ENCODE measurements at places on chromosomes 13 and 19.

DNA sequence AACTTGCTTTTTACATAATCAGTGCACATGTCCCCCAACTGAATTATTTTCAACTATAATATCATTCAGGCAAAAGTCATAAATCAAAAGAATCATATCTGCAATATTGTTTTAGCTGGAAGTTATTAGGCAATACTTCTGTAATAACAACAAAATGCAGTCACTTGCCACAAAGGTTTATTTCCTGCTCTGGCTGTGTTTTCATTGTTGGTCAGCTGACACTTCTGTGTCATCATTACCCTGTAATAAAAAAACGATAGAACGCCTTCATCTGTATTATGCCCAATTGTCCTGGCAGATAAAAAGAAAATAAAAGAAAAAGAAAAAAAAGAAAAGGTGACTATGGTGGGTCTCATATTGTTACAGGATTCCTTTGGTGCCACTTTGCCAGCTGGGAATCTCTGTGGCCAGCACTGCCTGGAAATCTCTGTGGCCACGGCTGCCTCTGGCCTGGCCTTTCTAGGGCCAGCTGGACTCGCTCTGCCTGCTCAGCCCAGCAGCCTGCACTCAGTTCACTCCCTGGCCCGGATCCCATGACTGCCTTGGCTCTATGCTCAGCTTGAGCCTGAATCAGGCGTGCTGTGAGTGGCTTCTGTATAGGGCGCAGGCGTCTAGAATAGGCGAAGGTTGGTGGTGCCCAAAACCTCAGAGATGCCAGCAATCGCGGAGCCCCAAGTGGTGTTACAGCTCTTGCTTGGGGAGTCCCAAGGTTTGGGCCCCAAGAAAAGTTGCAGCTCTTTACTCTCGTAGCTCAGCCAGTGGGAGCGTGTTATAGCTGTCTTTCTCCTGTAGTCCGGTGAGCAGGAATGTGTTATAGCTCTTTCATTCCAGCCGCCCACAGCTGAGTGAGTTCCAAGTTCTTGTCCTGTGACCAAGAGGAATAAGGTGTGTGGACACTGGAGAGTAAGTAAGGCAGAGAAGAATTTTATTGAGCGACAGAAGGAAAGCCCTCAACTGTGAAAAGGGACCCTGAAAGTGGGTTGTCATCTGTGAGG lies 1227.1 kb downstream of the SLITRK1 start:
- no peak for DNase-seq

DNA sequence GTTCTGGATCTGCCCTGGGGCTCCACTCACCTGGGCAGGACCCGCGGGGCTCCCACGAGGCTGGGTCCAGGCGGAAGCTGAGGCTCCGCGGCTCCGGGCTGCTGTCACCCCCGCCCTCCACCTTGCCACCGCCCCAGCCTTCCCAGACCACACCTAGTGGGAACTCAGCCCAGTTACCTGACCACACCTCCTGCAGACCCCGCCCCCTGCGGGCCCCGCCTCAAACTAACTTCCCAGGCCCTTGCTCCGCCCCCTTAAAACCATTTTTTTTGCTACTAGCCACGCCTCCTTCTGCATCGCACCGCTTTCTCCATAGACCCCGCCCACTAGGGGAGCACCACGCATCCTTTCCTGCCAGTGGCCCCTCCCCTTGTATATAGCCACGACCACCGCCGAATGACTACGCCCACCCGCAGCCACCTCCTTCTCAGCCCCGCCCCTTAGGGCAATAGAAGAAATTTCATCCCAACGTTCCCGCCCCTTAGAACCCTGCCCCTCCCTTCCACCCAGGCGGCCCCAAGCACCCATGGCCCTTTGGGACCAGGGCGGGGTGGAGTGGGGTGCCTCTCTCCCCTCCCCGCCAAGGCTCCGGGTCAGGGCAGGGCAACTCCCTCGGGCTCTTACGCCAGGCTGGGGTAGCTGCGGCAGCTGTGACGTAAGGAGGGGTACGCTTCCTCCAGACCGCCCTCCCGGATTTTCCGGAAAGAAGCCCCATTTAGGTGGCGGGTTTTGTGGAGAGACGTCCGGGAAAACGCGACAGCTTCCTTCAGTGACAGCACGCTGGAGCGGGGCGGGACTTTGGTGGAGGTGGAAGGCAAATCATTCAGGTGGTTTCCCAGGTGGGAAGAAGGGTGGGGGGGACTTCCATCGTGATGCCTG lies at the start of gene SH2D3A:
TSS of gene SH2D3A (minus strand) at position 79 of the 879 bp plus-strand sequence. CDS start 3,687 bp downstream, outside the sequence.
- no peak for DNase-seq

- no peak for DNase-seq
Measured at GRCh38 chr19:38168637-38169036, 55.4 kb downstream of the DPF1 start.

DNA sequence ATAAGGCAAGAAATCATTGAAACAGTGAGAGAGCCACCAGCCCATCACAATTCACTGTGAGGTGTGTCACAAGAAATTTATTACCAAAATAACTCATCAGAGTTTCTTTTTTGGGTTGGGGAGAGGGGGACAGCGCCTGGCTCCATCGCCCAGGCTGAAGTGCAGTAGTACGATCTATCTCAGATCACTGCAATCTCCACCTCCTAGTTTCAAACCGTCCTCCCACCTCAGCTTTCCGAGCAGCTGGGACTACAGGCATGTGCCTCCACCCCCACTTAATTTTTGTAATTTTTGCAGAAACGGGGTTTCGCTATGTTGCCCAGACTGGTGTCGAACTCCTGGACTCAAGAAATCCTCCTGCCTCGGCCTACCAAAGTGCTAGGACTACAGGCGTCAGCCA lies 3.6 kb downstream of the IFNL1 start:
- DNase-seq, result no peak

DNA sequence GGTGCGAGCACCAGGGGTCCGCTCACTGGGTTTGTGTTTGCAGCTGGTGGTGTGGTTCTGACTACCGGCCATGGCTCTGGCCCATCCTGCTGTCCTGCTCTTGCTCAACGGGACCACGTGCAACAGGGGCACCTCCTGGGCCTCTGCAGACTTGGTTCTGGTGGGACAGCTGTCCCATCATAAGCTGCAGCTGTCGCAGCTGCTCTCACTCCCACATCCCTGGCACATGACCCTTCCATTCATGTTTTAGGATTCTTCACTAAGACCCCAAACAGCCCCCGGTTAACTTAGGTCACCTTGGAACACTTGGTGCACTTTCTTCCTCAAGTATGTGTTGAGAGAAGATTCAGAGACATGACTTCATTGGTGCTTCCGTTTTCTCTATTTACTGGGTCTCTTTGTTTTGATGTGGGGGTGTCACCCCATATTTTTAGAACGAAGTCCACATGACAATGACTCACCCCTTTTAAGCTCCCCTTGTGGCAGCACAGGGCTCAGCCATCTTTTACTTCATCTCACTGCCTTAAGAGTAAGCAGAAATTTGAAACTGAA lies 68.4 kb upstream of the ARHGEF7 start:
- DNase-seq, result no peak

GRCh38 chr13:69585656-69586055 lies 522.0 kb upstream of the ATXN8OS start:
- no peak for DNase-seq

- no peak for DNase-seq
Measured at GRCh38 chr13:46057256-46058015, 4.9 kb upstream of the ZC3H13 start.

DNA sequence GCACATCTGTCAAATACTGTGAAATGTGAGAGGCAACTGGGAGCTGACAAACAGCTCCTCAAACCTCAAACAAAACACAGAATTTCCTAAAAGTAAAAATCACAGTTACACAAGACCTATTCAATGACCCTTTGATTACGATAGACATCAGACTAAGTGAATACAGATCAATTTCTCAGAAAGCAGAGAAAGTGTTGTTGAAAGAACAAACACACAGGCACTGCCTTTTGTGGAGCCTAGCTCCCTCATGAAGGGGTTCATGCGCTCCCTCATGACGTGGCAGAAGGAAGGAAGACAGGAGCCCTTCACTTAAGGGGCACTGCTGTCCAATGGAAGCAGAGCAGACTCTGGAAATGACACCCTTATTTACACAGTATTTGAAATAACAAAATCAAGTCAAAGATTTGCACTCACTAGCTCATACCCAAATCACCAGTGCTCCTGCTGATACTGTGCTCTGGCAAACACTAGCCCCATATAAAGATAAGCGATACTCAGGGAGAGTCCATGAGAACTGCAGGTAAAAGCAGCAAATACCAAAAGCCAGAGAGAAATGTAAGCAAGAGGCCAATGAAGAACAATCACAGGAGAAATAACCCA lies 144.9 kb downstream of the KLF12 start:
- no peak for DNase-seq

DNA sequence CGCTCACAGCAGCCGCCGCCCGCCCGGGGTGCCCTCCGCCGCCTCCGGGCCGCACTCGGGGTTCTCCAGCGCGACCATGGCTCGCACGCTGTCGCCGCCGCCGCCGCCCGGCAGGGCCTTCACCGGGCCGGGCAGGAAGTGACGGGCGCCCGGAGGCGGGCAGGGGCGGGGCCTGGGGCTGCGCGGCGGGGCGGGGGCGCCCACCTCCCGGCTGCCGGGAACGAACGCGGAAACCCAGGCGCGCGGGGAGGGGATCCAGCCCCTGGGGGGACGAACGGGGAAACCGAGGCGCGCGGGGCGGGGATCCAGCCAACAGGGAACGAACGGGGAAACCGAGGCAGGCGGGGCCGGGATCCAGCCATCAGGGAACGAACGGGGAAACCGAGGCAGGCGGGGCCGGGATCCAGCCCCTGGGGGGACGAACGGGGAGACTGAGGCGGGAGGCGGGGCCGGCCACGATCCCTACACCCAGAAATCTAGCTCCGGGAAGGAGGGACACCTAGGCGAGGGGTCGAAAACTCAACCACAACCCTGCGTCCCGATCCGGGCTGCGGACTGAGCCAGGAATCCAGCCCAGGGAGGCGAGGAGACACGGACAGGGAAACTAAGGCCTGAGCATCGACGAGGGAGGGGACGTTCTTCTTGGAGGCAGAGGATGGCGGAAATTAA lies at the start of gene R3HDM4:
TSS of gene R3HDM4 (minus strand) at position 140 of the 669 bp plus-strand sequence. CDS start at position 78, 62 bp downstream.
- DNase-seq, result peak; percentile 33

- DNase-seq, result peak; percentile 58
Measured at GRCh38 chr19:49114630-49115363, 627 bp downstream of the LIN7B start.

GRCh38 chr13:37118016-37118415 lies 12.6 kb upstream of the CSNK1A1L start:
- DNase-seq, result no peak

DNA sequence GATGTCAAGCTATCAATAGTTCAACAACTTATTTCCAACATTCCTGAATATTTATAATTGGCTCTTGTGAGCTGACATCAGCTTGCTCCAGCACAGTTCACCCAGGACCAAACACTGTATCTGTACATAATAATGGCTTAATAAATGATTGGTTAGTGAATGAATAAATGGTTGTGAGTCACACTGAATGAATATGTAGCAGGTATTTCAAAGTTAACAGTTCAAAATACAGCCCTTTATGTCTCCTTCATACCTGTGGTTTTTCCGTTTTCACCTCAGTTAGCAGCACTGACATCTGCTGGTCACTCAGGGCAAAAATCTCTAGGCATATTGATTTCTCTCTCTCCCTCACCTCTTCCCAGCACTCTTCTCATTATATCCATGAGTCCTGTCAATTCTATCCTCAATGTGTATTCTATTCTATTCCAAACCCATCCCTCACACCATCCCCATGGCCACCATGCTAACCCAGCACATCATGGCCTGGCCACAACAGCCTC lies 76.3 kb downstream of the PEG3 start:
- no peak for DNase-seq

GRCh38 chr19:22427547-22427946 lies 5.4 kb upstream of the ZNF98 start:
- no peak for DNase-seq

DNA sequence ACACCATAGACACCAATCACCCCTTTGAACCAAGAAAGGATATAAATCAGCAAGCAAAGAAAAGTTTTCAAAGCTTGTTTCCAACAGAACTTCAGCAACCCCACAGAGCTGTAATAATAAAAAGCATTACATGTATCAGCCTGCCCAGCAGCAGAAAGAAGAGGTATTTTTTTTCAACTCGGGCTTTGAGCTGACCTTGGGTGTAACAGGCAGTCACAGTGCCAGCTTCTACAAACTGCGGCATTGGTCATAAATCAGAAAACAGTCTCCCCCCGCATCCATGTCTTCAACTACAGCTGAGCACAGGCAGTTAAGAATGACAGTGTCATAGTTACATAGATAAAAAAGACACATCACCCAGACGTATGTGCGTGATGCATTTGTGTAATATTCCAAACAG lies 671.0 kb upstream of the SLITRK1 start:
- DNase-seq, result no peak

- DNase-seq, result no peak
Measured at GRCh38 chr19:412356-413355, 3.7 kb upstream of the C2CD4C start.

DNA sequence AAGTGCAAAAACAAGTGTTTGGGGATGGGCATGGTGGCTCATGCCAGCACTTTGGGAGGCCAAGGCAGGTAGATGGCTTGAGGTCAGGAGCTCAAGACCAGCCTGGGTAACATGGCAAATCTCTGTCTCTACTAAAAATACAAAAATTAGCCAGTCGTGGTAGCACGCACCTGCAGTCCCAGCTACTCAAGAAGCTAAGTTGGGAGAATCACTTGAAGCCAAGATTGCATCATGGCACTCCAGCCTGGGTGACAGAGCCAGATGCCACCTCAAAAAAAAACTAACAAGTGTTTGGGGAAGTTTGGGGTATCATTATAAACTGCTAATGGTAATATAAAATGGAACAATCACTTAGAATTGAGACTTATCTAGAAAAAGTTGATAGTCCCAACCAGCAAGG lies 24.6 kb downstream of the XPO4 start:
- DNase-seq, result no peak

DNA sequence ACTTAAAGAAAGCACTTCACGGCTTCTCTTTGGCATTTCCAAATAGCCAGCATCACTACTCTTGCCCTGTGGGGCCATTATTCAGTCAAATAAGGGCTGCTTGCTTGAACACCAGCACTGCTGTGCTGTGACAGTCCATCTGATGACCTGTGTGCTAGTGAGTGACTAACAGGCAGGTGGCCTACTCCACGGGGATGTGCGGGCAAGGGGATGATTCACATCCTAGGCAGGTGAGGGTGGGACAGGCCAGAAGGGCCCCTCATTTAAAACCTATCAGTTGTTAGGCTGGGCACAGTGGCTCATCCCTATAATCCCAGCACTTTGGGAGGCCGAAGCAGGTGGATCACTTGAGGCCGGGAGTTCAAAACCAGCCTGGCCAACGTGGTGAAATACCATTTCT lies 8.2 kb downstream of the CCNE1 start:
- no peak for DNase-seq

GRCh38 chr19:17103177-17103576 lies 27.6 kb downstream of the MYO9B start:
- no peak for DNase-seq

- no peak for DNase-seq
Measured at GRCh38 chr13:75437582-75438318, 44.2 kb downstream of the TBC1D4 start.

DNA sequence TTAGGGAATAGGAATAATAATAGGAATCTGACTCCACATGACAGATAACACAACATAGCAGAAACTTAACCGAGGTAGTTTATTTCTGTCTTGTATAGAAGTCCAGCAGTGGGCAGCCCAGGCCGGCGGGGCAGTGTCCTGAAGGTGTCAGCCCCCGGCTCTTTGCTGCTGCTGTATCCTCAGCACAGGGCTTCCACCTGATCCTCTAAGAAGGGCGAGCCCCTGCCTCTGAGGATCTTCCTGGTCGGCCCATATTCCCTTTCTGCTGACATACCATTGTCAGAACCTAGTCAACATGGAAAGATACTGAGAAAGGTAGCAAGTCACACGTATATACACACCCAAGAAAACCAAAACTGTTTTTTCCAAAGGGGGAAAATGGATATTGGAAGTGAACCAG lies 56.2 kb upstream of the GPR183 start:
- no peak for DNase-seq

Data from amygdala (tissue), 56 donors.